HT-29 (cell line): ENCODE measurements at places on chromosomes 6 and 20. TPM values are rescaled to one million over a fixed set of nuclear protein-coding genes. Genes with fewer than 3 reads are reported as not detected.

The FGD2 gene
- 0.31 and 0.53 TPM in 2 replicates for total RNA-seq

The KHDC1 gene
- total RNA-seq: not detected in 2 replicates

The TCF21 gene
- total RNA-seq: 0.37 and 0.76 TPM in 2 replicates

The TNF gene
- total RNA-seq: 0.08 TPM in 1 of 2 replicates, not detected in the other

The CALHM6 gene
- not detected in 2 replicates for total RNA-seq

The PAK5 gene
- not detected in 2 replicates for total RNA-seq

The PACRG gene
- total RNA-seq: 0.81 and 0.91 TPM in 2 replicates

The FLRT3 gene
- 5.0 TPM in 2 replicates for total RNA-seq

The PRSS16 gene
- total RNA-seq: 3.9 and 6.0 TPM in 2 replicates

The FAM209A gene
- total RNA-seq: 0.13 and 0.83 TPM in 2 replicates

The CTCFL gene
- total RNA-seq: not detected in 2 replicates

The SPATA25 gene
- 7.1 and 10.4 TPM in 2 replicates for total RNA-seq

The PDYN gene
- not detected in 2 replicates for total RNA-seq
